ENCODE measurements at places on chromosomes 12 and 14.

GRCh38 chr12:49019120-49019430 lies 499 bp upstream of the PRKAG1 start:
- no peak for DNase-seq

- no peak for DNase-seq
Observed at GRCh38 chr14:95018821-95019220, 138.5 kb downstream of the DICER1 start.

DNA sequence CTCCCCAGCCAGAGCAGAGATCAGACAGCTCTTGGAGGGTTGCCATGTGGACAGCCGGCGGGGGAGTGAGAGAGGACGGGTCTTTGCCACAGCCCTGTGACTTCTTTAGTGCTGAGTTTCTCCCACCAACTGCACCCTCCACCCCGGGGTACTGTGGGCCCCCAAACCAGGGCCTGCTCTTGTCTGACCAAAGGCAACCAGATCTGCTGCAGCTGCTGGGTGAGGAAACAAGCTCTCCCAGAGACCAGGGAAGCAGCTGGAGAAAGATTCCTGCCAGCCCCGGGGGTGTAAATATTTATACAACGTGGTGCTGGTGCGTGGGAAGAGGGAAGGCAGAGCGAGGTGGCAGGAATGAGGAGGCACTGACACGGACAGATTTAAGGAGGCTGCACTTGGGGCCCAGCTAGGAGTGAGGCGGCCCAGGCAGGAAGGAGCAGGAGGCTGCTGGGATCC lies 14.3 kb upstream of the ZFP36L1 start:
- peak; percentile 4 for DNase-seq

DNA sequence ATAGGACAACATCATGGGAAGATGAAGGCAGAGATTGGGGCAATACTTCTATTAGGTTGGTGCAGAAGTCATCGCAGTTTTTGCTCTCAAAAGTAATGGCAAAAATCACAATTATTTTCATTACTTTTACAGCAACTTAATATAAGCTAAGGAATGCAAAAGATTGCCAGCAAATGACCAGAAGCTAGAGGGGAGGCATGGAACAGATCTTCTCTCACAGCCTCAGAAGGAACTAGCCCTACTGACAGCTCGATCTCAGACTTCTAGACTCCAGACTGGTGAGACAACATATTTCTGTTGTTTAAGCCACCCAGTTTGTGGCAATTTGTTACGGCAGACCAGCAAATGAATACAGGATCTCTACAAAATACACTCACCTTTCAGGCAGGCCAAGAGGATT lies 348.5 kb upstream of the TBX3 start:
- no peak for DNase-seq

DNA sequence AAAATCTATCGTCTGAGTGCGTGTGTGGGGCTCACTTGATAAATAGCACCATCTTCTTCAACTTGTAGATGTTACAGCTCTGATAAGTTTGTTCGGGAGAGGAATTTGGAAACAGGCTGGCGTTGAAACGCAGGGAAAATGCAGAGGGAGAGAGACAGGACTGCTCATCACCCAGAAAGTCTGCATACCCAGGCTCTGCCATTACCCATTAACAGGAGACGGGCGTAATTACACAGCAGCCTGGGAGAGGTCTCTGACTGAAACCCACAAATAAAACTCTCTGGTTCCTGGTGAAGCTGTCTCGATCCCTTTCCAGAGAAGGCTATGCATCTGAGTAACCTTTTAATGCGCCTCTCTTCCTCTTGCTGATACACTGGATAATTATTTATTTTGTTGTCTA lies 547.3 kb downstream of the BCL11B start:
- DNase-seq, result no peak

DNA sequence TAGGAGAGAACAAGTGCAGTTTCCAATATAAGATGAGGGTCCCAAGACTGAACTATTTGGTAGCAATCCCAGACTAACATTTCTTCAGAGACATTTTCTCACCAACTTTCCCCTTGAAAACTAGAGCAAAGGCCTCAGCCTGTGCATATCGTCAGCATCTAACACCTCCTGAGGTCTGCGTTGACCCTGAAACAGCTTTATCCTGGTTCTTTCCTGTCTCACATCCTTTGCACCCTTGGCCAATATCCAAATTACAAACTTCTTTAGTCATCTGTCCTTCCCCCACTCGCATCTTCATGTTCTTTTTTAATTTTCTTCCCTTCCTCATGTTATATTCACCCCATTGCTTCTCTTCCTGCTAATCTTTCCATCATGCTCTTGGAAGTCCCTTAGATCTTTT lies 83.0 kb downstream of the FAR2 start:
- DNase-seq, result no peak

- no peak for DNase-seq
Observed at GRCh38 chr12:112282920-112283319, 99.3 kb downstream of the HECTD4 start.

GRCh38 chr12:52307836-52308805 lies 13.1 kb downstream of the KRT83 start:
- peak; percentile 80 for DNase-seq

DNA sequence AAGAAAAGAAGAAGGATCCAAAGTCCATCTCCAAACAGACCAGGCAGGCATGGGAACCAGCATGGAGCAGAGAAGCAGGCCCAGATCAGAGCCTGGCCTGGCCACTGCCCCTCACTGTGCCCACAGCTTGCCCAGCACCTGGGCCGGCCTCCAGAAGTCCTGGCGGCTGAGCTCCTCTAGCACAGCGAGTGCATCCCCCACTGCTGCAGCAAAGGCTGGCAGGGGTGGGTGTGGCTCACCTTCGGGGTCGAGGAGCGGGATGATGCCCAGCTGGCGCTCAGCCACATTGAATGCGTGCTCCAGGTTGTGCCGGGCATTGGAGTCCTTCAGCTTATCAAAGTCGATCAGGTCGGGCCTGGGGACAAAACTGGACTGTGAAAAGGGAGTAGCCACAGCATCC lies 78.7 kb downstream of the SPTB start:
- no peak for DNase-seq

DNA sequence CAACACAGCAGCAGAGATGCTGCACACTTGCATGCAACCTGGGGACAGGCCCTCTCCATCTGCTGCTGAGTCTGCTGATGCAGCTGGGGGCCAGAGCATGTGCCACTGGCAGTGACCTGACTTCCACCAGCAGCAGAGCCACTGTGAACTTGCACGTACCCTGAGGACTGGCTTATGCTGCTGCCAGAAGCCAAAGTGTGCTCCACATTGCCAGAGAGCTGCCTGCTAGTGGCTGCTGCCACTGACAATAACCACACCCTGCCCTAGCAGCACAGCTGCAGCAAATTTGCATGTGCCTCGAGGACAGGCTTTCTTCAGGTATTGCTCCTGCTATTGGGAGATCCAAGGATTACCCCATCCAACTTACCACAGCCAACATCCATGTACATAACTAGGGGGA lies 4.5 kb upstream of the PRR4 start:
- DNase-seq, result no peak

- no peak for DNase-seq
Observed at GRCh38 chr12:132286912-132287311, 42.5 kb downstream of the GALNT9 start.

DNA sequence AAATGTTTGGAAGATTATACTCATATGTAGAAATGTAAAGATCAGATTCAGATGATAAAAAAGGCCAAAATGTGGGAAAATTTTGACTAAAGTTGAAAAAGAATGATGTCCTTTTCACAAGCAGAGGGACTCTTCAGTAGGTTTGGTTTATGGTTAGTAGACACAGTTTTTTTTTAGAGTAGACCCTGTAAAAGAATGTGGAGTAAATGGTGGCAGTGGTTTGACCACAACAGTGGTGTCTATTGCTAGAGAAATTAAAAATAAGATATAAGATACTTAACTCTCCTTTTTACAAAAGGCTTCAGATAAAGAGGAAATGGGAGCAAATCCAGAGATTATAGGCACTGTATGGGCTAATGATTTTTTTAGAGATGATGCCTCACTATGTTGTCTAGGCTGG lies 21.8 kb downstream of the RAP1B start:
- no peak for DNase-seq

DNA sequence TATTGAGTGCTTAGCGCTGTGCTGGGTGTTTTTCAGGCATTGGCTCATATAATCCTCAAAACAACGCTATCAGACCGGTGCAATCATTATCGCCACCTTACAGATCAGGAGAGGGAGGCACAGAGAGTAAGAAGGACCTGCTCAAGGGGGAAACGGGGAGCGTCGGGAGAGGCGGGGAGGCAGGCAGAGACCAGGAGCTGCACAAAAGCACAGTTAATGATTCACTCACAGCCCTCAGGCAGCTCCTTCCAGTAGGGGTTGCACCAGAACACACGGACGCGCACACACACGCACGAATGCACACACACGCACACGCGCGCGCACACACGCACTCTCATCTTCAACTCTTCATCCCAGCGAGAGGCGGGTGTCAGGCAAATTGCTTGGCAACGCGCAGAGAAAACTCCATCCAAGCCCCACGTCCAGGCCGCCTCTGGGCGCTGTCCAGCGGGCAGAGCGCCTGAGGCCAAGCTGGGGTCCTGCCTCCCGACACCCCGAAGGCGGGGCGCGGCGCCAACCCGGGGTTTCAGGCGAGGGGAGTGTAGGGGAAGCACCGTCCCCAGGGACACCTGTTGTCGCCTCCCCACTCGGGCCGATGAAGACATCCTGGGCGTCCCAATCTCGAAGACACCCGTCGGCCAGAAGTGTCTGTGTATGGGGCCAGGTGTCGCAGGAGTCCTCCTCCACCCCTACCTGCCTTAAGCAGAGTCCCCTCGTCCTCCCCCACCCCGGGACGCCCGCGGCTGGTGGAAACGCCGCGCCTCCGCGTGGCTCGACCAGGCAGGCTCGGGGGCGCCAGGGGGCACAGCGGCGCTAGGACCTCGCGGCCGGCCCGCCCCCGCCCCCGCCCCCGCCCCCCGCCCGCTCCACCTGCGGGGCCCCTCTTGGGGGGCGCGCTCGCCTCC lies 35.5 kb upstream of the STON2 start:
- peak; percentile 42 for DNase-seq

- no peak for DNase-seq
Observed at GRCh38 chr12:65517656-65518210, 239.2 kb downstream of the MSRB3 start.

- no peak for DNase-seq
Observed at GRCh38 chr12:50626026-50626425, 121.2 kb downstream of the DIP2B start.

DNA sequence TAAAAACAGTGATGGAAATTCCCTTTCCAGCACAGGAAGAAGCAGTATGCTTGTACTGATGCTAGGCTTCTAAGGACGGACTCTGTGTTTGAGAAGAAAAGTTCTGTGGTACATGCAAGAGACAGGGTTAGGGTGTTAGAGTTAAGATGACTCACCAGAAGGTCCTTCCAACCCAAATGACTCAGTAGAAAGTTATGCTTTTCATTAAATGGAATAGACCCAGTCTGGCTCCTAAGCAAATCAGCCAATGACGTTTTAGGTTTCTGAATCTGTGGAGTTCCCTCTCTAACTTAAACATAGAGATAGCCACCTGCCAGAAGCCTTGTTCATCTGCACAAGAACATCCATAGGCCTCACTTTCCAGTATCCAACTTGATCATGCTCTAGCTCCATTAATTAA lies 5.7 kb downstream of the PTHLH start:
- DNase-seq, result no peak

- no peak for DNase-seq
Observed at GRCh38 chr12:101077791-101078528, 132.1 kb downstream of the SLC5A8 start.

DNA sequence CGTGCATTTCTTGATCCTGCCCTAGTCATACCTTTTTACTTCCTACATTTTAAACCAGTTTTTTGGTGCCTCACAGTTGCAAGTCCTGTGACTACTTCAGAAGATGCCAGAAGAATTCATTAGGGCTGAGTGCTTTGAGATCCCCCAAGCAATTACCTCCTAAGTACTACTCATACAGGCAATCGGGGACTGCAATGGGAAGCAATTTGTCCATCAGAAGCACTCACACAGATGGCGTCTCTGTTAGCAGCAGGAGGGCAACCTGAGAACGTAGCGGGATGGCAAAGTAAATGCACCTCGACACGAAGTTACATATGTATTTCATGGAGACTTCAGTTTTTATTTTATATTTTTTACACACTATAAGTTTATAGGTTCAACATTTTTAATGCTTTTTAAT lies 188.3 kb downstream of the CAPZA3 start:
- no peak for DNase-seq

DNA sequence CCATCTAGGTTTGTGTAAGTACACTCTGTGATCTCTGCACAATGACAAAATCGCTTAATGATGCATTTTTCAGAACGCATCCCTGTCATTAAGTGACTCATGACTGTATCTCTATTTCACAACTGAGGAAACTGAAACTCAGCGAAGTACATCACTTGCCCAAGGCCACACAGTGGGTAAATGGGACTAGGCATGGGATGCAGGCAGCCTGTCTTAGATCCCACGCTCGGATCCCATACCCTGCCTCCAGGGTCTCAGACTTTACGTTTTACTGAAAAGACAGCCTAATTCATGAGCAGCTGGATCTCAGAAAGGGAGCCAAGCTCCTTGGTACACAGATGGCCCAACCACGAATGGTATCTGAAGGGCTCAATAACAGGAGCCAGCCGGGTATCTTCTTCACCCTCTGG lies 2.4 kb upstream of the MLEC start:
- no peak for DNase-seq

- no peak for DNase-seq
Observed at GRCh38 chr12:76678992-76679391, 84.9 kb upstream of the ZDHHC17 start.

DNA sequence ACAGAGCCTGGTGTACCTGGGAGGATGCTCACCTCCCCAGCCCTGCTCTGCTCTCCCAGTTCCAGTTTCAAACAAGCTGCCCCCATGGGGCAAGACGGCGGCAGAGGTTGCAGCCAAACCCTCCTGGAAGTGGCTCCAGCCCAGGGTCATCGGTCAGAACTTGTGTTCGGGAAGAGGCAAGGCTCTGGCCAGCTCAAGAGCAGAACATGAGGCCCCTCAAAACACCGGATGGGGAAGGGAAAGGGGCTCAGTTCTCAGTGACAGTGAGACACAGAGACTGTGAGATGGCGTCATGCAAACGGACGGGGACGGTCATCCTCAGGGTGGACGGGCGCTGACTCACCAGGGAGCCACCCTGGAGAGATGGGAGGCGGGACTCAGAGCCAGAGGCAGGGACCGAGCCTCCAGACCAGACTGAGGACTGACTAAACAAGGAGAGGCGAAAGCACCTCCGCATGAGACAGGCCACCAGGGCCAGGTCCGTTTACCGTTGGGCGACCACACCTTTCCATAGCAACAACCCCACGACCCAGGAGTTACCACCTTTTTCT lies 63.9 kb upstream of the GALNT9 start:
- DNase-seq, result no peak

GRCh38 chr12:52279422-52280318 lies 5.2 kb downstream of the KRT86 start:
- no peak for DNase-seq

GRCh38 chr14:76154539-76155126 lies 2.9 kb downstream of the GPATCH2L start:
- DNase-seq, result no peak

Measured in HEK293T (cell line).